ENCODE measurements at places on chromosomes 7 and 10.

GRCh38 chr7:98202367-98203195 is 8.7 kb upstream of the BHLHA15 start:
- no peak for DNase-seq

- DNase-seq, result peak; percentile 84
Observed at GRCh38 chr7:103074519-103075336, at the start of the genes ARMC10 and FBXL13. ARMC10 (plus strand) TSS chr7:103075140; CDS start chr7:103075273, 133 bp downstream. FBXL13 (minus strand) TSS chr7:103074796.

DNA sequence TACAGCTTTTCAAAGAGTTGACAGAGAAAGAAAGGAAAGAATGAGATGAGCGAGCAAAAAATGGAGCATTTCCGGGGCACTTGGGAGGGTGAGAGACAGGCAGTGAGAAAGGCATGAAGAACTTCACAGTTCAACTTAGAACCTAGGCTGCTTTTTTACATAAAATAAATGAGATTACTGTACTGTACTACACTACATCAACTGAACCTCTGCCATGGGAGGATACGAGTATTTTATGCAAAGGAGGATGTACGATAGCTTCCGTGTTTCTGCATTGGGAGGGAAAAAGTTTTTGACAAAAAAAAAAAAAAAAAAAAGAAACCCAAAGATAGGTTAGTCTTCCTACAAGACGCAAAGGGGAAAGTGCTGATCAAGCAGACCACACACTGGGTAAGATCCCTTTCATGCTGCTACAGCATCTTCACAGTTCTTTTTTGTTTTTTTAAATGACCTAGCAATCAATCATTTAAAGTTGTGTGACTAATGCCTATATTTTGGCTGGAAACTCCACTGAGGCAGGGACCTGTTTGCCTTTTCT is 88.0 kb downstream of the RAPGEF5 start:
- no peak for DNase-seq

DNA sequence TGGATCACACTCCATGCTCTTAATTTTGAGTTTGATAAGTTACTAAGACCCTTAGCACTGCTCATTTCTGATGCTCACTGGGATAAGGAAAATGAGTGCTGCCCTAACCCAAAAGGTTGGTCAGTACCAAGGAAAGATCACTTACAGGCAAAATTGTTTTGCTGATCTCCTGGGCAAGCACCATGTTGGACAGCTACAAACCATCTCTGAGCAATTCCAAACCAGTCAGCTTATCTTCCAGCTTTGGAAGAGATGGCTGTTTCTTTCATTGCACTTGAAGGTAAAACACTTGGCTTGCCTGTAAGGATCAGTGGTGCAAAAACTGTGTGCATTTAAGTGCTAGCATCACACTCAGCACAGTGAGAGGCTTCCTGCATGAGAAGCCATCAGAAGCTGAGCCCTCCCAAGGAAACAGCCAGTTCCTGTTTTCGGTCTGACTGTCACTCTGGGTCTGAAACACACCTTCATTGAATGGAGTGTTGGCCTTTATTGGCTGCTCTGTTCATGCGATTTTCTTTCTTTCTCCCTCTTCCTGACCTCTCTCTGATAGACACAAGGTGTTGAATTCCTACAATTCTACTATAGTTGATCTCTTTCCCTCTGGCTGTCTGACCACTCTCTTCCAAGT is 126.4 kb upstream of the GHITM start:
- no peak for DNase-seq

- no peak for DNase-seq
Observed at GRCh38 chr10:92997620-92998019, 63.0 kb upstream of the CYP26C1 start.

DNA sequence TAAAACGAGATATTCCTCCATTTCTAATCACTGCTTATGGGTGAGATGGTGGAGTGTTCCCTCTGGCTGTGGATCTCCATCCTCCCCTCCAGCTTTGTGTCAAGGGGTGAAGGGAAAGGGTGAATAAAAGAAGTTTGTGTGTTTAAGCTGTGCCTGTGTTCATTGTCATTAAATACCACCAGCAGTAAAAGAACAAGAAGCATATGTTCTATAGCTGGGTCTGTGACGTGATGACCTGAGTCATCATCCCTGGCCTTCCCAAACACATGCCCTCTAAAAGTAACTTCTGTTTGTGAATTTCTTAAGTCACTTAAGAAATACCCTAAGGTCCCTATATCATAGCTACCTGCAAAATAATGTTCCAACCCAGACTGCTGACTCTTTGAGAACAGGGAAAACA is 104.9 kb downstream of the PPP1R17 start:
- DNase-seq, result no peak

GRCh38 chr7:40833888-40834234 is 699.1 kb downstream of the SUGCT start:
- no peak for DNase-seq

All from cortex of kidney (tissue), 1 donor.